ENCODE measurements at places on chromosomes 6 and 20.

DNA sequence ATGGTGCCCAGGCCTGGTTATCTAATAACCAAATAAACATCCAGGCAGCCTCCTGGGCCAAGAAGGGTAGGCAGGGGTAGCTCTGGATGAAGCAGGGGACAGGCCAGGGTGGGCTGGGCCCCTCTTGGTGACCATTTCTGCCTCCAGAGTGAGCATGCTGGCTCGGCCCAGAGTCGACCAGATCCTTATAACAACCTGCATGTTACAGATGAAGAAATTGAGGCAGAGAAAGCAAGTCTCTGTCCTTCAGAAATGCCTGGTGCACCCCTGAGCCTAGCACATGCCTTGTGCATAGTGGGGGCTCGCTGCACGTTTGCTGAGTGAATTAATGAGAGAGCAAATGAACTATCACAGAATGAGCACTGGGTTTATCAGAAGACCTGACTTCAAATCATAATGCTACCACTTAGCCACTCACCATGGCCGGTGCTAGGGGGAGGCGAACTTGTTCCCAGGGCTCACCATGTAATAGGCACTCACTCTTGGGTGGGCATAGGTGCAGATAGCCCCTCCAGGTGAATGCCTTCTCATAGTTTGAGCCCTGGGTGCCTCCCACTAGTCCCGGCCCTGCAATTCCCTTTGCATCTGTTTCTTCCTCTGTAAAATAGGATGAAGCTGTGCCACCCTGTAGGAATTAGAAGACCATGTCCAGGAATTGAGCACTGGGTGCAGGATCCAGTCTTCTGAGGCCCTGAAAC lies 3.8 kb upstream of the APCDD1L start:
- no peak for DNase-seq

DNA sequence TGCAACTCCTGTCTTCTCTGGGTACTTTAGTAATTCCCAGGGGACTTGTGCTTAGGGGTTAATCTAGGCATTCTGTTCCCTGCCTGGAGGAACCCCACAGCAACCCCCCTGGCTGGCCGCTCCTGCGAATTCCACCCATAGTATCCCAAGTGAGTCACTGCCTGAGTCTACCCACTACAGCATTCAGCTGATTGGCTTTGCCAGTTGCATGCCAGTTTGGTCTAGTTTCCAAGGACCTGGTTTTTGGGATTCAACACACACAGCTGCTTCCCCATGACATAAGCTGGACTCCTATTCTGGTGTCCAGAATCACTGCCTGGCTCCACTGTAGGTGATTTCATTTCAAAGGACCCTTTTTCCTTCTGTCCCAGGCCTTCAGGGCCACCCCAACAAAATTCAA lies 40.3 kb downstream of the PLCG1 start:
- DNase-seq: no peak

DNA sequence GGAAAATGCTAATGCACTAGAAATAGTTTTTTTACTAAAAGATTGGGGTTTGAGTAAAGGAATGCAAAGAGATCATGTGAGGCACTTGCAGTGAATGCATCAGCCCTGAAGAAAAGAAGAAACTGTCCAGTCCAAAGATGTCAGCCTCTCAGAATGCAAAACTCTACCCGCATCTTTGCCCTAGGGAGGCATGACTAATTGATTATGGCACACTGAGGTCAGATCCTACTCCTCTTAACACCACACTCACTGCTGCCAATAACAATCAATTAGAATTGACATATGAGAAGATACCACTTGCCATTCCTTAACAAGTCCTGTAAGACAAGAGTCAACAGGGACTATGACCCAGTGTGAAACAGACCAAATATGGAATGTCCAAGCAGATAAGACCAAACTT lies 262.3 kb upstream of the PLN start:
- no peak for DNase-seq

DNA sequence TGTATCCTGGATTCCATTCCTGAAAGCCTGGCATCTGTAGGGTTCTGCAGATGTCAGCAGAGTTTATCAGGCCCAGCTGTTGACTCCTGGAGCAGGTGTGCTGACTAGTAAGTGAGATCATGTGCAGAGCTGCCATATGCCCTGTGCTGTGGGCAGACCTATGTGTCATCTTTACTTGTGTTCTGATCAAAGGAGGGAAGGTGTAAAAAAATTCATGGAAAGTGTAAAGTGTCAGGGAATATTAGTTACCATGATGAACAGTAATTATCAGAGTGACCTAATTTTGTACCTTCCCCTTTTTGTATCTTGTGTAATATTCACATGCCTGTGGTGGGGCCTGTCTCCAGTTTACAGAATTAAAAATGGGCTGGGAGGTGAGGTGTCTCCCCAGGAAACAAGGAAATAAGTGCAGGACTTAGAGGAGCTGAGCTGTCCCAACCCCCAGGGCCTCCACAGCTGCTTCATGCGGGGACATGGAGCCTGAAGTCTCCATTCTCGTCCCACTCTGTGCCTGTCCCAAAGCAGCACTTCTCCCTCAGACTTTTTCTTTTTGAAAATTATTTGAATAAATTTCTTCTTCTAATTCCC lies 148.2 kb upstream of the GGTLC1 start:
- DNase-seq: no peak

GRCh38 chr6:117482240-117483003 lies at the start of gene DCBLD1:
DCBLD1 (plus strand) TSS chr6:117482674; CDS start chr6:117482782, 108 bp downstream.
- no peak for DNase-seq

- no peak for DNase-seq
Measured at GRCh38 chr20:52945268-52945667, 26.9 kb upstream of the TSHZ2 start.

DNA sequence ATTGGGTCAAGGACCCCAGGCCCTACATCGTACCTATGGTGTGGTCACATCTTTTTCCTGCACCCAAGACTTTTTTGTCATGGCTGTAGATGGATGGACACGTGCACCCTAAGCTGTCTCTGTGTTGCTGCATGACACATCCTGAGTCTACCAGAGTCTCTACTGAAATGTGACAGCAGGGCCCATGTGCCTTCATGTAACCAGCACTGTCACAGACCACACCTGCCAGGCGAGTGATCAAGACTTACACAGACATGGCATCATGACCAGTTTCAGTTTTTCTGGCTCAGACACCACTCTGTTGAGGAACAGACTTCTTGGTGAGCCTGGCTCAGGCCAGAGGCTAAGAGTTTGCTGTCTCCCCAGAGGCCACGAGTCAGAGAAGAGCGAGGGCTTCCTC lies 7.6 kb downstream of the PRND start:
- DNase-seq: no peak

DNA sequence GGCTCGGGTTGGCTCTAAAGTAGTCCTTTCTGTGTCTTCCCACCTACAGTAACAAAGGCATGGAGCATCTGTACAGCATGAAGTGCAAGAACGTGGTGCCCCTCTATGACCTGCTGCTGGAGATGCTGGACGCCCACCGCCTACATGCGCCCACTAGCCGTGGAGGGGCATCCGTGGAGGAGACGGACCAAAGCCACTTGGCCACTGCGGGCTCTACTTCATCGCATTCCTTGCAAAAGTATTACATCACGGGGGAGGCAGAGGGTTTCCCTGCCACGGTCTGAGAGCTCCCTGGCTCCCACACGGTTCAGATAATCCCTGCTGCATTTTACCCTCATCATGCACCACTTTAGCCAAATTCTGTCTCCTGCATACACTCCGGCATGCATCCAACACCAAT lies 291.2 kb downstream of the ESR1 start:
- DNase-seq: no peak

DNA sequence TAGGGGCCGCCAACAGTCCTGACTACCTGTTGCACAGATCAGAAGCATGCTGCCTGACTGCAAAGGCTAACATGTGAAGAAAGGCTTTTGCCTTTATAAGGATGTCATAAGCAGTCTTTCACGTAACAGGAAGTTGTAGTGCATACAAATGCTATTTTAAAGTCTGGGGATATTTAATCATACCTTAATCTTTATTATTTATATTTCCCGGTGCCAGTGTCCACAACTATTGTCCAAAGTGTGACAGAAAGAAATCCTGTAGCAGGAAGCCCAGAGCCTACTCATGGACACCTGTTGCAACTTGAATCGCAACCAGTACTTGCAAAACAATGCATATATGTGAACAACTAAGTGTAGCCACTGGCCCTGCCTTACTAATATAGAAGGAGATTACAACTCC lies 235.8 kb downstream of the ALDH8A1 start:
- DNase-seq: no peak

GRCh38 chr6:158970640-158971275 lies 29.2 kb downstream of the RSPH3 start:
- no peak for DNase-seq

DNA sequence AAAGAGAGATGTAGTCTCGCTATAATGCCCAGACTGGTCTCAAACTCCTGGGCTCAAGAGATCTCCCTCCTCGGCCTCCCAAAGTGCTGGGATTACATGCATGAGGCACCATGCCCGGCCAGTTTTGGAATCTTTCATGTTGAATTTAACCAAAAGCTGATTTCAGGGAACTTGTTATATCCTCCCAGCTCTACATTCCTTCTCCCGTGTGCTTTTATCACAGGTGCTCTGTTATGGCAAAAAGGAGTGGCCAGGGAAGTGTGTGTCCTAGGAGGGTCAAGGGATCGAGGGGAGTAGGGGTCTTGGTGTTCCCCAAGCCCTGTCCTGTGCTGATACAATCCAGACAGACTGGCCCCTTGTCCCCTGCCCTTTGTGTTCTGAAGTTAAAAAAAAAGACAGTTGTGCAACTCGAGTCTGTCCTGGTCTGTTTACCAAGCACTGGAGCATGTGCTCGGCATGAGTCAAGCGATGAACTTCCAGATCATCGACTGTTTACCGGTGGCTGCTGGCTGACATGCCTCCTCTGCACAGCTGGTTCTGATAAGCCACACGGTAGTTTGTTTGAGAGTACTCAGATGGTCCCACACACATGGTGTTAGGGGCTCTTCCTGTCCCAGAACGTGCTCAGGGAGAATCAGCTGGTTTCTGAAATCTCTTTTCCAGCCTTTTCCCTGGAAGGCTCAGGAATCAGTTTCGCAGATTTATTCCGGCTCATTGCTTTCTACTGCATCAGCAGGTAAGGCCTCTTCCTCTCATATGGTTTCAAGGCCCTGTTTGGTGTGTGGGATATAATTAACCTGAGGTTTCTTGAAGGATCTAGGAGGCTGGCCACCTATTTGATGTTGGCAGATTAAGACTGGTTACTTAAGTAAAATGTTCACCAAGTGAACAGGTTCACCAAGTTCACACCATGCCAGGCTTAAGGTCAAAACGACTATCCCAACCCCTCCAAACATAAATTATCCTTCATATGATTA lies 52.6 kb upstream of the NAA20 start:
- no peak for DNase-seq

GRCh38 chr6:106334646-106335448 lies 9.3 kb upstream of the ATG5 start:
- DNase-seq: peak; percentile 8

DNA sequence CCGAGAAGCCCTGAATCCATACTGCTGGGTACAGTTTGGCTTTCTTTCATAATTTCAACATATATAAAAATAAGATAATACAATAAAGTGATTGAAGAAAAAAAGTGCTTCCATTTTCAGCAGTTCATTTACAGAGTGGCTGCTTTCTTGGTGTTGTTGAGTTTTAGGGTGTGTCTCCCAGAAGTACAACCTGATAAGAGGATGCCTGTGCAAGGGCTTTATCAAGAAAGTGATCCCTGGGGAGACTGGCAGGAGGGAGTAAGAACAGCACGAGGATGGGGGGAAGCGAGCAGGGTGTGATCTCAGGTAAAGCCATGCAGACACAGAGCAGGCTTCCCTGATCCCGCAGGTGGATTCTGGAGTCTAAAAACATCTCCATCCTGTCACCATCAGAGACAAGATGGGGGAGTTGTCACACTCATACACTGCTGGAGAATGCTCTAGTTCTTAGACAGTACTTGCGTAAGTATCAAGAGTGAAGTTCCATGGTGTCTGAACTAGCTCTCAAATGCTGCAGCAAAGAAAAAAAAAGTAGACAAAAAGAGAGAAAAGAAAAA lies 395.9 kb downstream of the CDH26 start:
- no peak for DNase-seq

- DNase-seq: no peak
Measured at GRCh38 chr20:39289831-39290230, 327.7 kb downstream of the DHX35 start.

DNA sequence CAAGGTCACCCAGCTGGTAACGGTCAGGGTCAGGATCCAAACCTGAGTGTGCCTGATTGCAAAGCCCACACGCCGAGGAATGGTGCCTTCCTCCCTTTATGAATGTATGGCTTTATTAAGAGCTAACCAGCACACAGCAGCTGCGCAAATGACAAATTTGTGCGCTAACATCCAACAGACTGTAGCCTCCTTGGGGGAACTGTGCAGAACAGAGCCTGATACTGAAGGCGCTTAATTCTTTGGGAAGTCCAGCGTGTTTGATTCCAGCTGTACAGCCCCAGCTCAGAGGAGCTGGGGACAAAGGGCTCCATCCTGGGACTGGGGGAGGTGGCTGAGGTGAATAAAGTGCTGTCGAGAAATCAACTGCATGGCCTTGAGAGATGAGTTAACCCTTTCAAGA lies 75.7 kb upstream of the JARID2 start:
- no peak for DNase-seq

GRCh38 chr6:79672631-79673111 lies 41.5 kb downstream of the SH3BGRL2 start:
- no peak for DNase-seq

DNA sequence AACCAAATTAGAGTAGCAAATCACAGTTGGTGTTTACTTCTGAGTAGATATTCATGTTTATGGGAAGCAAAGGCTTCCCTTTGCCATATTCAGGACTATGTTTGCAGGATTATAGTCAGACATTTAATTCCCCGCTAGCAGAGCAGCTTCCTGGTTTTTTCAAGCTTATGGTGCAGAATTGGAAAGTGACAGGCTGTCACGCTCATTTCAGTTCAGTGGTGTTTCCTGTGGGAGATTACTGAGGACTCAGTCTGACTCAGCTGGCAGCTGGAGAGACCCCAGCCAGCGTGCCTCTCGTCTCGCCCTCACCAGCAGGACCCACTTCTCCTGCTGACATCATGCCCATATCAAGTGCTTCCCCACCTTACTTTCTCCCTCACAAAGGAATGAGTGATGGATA lies 85.1 kb downstream of the LYRM2 start:
- DNase-seq: no peak

DNA sequence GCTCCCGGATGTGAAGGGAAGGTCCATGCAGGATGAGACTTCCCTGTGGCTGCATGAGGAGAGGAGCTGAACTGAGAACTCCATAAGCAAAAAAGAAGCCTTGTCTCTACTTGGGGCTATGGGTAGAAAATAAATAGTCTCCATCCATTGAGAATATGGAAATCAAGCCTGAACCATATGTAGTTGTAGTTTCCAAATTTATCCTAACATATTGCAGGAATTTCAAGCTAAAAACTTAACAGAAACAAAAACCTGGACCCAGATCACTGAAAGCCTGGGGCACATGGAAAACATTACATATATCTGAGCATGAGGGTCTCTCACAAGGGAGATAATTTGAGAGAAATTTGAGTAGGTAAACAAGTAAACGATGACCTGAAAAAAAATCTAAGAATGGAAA lies 94.9 kb upstream of the C6orf118 start:
- no peak for DNase-seq

GRCh38 chr6:89085409-89086205 lies 5.1 kb downstream of the PNRC1 start:
- DNase-seq: no peak
